ENCODE measurements at places on chromosomes 11 and 22.

DNA sequence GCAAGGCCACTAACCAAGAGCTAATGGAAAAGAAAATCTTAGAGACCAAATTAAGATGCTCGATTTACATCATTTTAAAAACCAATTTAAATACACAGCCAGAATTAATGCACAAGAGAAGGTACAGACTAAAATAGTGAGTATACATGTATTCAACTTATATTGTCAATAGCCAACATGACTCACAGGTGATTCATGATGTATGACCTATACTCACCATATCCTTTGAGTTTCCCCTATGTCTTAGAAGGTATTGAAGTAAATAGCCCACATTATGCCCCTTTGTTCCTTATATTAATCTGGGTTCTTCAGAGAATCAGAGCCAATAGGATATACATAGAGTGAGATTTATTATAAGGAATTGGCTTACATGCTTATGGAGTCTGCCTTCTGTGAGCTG, 97.5 kb upstream of the ANO3 start:
- DNase-seq: no peak

GRCh38 chr11:10979529-10979928, 121.7 kb upstream of the ZBED5 start:
- DNase-seq: no peak

DNA sequence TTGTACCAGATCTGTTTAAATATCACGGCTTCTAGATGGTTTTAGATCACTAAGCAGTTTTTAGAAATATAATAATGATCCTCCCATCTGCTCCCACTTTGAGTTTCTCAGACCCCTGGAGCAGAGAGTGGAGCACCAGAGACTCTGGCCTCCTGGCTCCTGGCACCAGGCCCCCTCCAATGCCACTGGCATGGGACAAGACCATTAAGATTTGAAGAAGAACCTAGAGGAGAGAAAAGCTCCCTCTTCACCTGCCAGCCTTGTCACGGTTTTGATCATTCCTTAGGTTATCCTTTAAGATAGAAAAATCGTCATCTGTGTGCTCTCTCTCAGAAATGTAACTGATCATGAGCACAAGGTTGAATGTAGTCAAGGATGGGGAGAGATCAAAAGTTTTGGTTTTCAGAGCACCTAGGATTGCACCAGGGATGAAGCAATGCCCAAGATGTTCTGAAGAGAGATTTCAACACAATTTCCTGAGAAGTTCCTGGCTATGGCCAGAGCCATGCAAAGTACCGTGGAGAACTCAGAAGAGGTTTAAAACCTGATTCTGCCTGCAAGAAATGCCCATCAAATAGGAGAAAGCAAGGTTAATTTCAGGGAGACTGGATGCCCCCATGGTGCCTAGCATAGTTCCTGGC, 22.2 kb downstream of the IL10RA start:
- DNase-seq: no peak

- no peak for DNase-seq
These were observed 1.7 kb downstream of the ESRRA start for GRCh38 chr11:64306876-64307622.

GRCh38 chr11:74474316-74474715, 7.0 kb upstream of the KCNE3 start:
- no peak for DNase-seq

DNA sequence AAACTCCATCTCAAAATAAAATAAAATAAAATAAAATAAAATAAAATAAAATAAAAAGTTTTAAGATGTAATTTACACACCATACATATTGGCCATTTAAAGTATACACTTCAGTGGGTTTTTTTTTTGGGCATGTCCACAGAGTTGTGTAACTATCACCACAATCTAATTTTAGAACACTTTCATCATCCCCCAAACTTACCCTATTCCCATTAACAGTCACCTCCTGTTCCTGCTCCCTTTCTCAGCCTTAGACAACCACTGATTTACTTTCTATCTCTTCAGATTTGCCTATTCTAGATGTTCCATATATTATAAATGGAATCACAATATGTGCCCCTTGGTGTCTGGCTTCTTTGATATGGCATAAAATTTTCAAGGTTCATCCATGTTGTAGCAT, 4.6 kb upstream of the ACER3 start:
- DNase-seq: no peak

GRCh38 chr11:10409207-10409661, 45.8 kb upstream of the AMPD3 start:
- DNase-seq: no peak

DNA sequence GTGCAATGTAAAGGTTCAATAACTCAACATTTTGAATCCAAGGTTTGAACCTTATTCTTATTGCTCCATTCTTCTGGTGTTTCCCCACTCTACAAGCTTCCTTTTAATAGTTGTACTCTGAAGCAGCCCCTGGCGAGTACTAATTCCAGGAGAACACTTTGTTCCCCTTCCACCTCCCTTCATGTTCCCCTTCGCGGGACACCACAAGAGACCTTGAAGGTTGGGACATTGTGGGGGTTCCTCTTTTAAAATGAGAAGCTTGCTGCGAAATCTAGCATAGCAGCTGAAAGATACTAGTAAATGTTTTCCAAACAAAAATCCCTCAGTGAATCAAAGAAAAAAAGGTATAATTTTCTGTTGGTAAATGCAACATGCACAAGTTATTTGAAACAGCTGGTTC, 626.3 kb upstream of the LRRC4C start:
- DNase-seq: no peak

- DNase-seq: no peak
These were observed 351 bp upstream of the AKIP1 start for GRCh38 chr11:8910649-8911026.

Data from kidney glomerular epithelial cell (primary cell).